ENCODE measurements at places on chromosomes 2 and 18.

DNA sequence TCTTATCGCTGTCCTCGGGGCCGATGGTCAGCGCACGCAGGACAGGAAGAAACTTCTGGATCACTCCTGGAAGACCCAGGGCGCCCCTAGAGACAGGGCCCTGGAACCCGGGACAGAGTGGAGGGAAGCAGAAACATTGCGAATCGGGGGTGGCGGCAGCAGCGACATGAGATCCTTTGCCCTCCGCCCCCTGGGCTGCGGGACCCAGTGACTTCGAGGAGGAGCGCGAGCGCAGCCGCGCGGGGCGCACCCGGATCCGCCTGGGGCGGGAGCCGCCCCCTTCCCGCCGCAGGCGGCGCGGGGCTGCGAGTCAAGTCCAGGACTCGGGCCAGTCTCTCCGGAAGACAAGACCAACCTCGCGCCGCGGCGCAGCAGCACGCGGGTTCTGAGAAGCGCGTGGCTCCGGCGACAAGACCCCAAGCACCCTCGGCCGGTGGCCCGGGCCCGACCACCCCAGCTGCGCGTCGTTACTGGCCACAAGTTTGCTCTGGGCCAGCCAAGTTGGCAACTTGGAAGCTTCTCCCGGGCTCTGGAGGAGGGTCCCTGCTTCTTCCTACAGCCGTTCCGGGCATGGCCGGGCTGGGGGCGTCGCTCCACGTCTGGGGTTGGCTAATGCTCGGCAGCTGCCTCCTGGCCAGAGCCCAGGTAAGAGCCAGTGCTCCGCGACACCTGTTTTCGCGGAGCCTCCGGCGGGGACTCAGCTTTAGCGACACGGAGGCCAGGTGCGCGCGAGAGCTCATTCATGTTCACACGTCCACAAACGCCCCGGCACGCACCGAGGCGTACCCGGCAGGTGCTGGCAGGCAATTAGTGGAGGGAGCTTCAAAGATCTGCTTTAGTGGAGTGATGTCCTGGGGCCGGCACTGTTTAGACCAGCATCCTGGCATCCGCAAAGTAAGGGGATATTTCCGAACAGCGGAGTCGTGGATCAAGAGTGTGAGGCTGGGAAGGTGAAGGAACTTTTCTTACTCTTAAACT, at the start of gene PTH2R:
TSS of gene PTH2R (plus strand) at position 319 of the 978 bp plus-strand sequence. CDS start at position 571, 252 bp downstream.
- H3K27me3 ChIP-seq: peaks cover 42% of the 10 kb centered on the region
- H3K4me3 ChIP-seq: peak within 1 kb of the TSS; percentile 63
- H3K36me3 ChIP-seq: no peaks in the 10 kb centered on the region
- DNase-seq: peak; percentile 20
- H3K4me1 ChIP-seq: peaks cover 4% of the 10 kb centered on the region

DNA sequence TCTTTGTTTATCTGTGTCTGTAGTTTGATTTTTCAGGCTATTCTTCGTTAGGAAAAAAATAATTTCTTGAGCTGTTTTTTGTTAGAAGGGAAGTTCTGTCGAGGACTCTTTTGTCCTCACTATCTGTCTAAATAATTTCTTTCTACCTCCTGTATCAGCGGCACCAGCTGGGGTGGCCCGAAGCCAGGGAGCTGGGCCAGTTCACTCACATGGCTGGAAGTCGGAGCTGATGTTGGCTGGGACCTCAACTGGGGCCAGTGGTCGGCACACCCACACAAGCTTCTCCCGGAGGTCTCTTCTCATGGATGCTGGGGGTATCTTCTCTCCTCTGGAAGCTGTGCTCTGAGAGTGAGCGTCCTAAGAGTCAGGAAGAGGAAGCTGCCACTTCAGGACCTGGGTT, 8.0 kb upstream of the PDIA6 start:
- peaks cover 35% of the 10 kb centered on the region for H3K27me3 ChIP-seq
- peaks cover 6% of the 10 kb centered on the region for H3K4me1 ChIP-seq
- no peak for DNase-seq
- no peaks in the 10 kb centered on the region for H3K36me3 ChIP-seq
- H3K4me3 ChIP-seq: no peak overlapping the region

DNA sequence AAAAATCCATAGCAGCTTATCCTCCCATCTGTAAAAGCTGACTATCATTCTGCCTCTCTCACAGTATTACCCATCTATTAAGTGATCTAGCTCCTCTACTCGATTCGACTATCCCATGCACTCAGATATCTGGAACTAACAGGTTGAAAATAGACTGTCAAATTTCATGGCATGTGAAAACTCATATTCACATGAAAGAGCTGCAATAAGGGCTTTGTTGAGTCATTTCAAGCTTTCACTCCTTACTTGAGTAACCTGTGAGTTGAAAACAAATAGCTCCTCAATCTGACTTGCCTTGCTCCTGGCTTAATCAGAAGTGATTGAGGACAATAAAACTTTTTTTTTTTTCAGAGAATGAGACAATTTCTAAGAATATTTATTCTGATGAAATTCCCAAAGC, 192.4 kb upstream of the ERBB4 start:
- no peak overlapping the region for H3K4me3 ChIP-seq
- DNase-seq: no peak

DNA sequence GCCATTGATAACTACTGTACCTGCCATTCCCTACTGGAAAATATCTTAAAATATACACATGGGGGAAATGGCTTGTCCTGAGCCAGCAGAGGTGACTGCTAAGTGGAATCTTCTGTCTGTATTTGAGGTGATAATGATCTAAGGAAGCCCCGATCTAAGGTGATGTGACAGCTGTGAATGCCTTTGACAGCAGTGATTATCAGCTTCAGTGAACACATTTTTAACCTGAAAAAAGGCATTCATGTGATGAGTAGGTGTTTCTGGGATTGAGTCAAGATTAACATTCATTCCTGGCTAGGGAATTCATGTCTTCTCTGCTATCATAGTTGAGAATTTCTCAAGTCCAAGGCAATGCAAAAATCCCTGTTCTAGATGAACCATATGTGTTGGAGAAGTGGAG, 9.1 kb upstream of the MAPRE2 start:
- H3K4me3 ChIP-seq: no peak overlapping the region
- DNase-seq: no peak
- no peaks in the 10 kb centered on the region for H3K36me3 ChIP-seq
- no peak overlapping the region for H3K27ac ChIP-seq
- H3K4me1 ChIP-seq: peaks cover 10% of the 10 kb centered on the region

DNA sequence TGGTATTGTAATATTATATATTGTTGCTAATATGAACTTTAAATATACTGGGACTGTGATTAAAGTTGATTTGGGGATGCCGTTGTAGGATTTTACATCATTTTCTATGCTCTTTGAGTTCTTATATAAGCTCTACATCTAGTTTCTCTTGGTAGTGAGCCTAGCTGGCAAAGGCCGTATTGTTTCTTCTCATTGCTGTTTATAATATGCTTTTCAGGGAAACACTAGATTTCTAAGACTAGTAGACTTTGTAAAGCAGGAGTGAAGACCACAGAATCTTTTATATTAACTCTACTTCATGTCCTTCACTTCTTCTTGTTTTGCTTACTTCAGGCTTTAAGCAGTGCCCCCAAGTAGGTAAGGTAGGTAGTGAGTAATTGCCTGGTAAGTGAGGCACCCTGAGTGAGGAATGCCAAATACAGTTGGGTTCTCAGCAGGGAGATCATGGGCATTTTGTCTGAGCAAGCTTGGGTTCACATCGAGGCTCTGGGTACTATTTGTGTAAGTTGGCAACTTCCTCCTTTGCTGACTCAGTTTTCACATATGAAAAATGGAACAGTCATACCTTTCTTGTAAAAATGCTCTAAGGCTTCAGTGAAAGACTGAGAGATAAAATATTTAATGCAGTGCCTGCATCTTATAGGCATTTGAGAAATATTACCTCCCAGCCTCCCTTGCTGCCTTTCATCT, 96.4 kb downstream of the RNF144A start:
- no peak for DNase-seq
- H3K27ac ChIP-seq: no peak overlapping the region
- no peak overlapping the region for H3K4me3 ChIP-seq
- H3K27me3 ChIP-seq: no peaks in the 10 kb centered on the region
- H3K4me1 ChIP-seq: peaks cover 11% of the 10 kb centered on the region

DNA sequence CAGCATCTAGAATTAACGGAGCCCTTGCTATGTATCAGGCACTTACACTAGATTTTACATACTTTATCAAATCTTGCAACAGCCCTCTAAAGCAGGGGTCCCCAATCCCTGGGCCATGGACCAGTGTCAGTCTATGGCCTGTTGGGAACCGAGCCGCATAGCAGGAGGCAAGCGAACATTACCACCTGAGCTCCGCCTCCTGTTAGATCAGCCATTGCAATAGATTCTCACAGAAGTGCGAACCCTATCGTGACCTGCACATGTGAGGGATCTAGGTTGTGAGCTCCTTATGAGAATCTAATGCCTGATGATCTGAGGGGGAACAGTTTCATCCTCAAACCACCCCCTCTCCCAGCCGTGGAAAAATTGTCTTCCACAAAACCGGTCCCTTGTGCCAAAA, 13.4 kb downstream of the DNAJB2 start:
- H3K4me1 ChIP-seq: peaks cover 3% of the 10 kb centered on the region
- no peak overlapping the region for H3K27ac ChIP-seq
- H3K4me3 ChIP-seq: no peak overlapping the region
- no peaks in the 10 kb centered on the region for H3K36me3 ChIP-seq

- H3K4me1 ChIP-seq: peaks cover 1% of the 10 kb centered on the region
- DNase-seq: no peak
- H3K4me3 ChIP-seq: no peak overlapping the region
- H3K27me3 ChIP-seq: no peaks in the 10 kb centered on the region
These were observed 228.7 kb upstream of the TANK start for GRCh38 chr2:160931531-160931930.

GRCh38 chr2:139457873-139458272, 677.7 kb upstream of the NXPH2 start:
- H3K27ac ChIP-seq: no peak overlapping the region
- H3K4me3 ChIP-seq: no peak overlapping the region

DNA sequence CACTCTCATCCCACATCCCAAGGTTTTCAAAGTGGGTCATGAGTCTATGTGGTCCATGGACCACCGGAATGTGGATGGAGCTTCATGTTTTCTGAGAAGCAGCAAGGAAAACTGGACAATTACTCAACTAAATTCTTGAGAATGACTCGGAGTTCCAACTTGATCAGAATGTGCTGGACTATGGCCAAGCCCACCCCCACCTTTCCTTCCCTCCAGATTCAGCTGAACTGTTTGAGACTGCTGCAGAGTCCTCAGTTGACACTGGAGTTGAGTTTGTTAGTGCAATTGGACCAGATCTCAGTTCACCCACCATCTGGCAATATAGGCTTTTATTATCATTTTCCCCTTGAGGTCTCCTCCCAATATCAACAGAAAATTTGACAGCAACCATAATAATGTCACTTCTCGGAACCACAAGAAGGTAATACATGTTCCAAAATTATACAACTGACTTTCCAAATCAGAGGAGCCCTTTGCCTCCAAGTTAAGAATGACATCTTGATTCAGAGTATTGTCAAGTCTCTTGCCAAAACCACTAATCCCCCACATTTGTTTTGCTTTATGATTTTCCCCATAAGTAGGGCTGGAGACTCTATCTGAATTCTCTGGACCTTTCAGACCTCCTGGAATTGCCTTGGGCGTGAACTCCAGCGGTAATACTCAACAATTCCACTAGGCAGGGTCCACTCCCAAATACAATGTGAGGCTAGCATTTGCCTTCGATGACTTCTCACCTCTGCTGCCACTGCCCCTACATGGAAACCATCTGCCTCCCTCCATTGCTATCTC, 8.8 kb downstream of the COL4A4 start:
- no peaks in the 10 kb centered on the region for H3K4me1 ChIP-seq
- no peaks in the 10 kb centered on the region for H3K36me3 ChIP-seq
- peaks cover 30% of the 10 kb centered on the region for H3K27me3 ChIP-seq
- no peak overlapping the region for H3K4me3 ChIP-seq
- H3K27ac ChIP-seq: no peak overlapping the region
- no peak for DNase-seq

DNA sequence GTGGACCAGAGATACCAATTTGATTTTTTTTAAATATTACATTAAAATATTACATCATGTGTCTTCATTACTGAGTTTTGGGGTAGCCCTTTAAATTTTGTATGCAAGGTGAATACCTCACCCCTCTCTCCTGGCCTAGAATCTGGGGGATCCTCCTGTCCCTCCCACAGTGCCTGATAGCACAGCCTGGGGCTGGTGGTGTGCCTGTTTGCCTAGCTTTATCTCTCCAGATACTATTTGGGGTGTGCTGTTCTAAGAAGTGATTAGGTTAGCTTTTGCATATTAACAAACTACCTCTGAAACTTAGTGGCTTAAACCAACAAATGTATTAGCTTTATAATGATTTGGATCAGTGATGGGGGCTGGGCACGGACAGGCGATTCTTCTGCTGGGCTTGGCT, 20.7 kb upstream of the B3GNT7 start:
- H3K4me3 ChIP-seq: no peak overlapping the region
- H3K27ac ChIP-seq: no peak overlapping the region
- H3K4me1 ChIP-seq: peaks cover 8% of the 10 kb centered on the region
- DNase-seq: no peak

DNA sequence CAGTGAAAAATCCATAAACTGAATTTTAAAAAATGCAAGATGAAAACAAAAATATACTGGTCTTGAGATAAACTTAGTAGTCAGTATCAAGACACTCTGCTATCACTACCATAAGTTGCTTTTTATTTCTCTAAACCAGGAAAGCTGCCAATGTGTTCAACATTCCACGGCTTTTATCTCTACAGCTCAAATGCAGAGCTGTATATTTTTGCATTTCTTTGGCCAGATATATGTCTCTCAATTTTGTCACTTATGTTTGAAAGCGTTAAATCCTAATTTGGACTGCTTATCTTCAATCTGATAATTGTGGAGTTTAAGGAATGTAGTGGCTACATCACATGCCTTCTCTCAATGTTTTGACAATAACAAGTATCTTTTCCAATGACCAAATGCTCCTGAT, 609.5 kb downstream of the EPHA4 start:
- no peak overlapping the region for H3K27ac ChIP-seq
- no peak for DNase-seq

DNA sequence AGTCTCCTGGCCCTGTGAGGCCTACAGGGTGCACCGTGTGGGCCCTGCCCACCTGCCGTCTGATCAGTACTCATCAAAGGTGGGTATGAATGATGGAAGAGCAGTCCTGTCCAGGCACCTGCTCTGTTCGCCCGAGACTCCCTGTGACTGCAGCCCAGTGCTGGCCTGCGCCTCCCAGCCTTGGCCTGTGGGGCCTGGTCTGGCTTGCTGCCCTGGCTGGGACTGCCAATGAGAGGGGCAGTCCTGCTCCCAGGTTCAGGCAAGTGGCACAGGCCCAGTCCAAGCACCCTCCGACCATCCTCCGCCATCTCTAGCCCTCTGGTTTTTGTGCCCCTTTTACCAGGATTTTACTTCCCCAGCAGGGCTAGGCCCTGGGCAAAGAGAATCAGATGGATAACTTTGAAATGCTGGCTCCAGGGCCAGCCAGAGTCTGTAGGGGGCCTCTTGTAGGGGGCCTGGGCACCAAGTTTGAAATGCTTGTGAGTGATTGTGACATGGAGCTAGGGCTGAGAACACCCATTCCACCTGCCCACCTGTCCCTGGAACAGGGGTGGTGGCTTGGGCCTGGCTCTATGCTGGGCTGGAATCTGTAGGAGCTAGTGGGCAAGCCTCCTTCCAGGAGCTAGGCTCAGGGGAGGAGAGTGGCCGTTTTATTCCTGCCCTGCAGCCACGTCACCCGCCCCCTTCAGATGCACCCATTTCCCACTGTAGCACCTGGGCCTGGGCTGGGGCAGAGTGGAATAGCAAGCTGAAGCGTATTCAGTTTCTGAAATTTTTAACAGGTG, 8.7 kb upstream of the HS6ST1 start:
- H3K4me3 ChIP-seq: no peak overlapping the region
- peaks cover 8% of the 10 kb centered on the region for H3K36me3 ChIP-seq
- peak; percentile 6 for DNase-seq
- H3K27me3 ChIP-seq: peaks cover 4% of the 10 kb centered on the region
- H3K27ac ChIP-seq: no peak overlapping the region
- no peaks in the 10 kb centered on the region for H3K4me1 ChIP-seq

GRCh38 chr2:224169847-224170246, 130.8 kb upstream of the SERPINE2 start:
- no peak overlapping the region for H3K27ac ChIP-seq
- H3K36me3 ChIP-seq: no peaks in the 10 kb centered on the region
- no peak overlapping the region for H3K4me3 ChIP-seq
- H3K27me3 ChIP-seq: peaks cover 2% of the 10 kb centered on the region
- DNase-seq: no peak
